Brain (organoid and tissue), 16 donors: ENCODE measurements at places on chromosomes 6 and 20.

- no peak for DNase-seq
These were observed 72.8 kb upstream of the PMEPA1 start for GRCh38 chr20:57782631-57783041.

DNA sequence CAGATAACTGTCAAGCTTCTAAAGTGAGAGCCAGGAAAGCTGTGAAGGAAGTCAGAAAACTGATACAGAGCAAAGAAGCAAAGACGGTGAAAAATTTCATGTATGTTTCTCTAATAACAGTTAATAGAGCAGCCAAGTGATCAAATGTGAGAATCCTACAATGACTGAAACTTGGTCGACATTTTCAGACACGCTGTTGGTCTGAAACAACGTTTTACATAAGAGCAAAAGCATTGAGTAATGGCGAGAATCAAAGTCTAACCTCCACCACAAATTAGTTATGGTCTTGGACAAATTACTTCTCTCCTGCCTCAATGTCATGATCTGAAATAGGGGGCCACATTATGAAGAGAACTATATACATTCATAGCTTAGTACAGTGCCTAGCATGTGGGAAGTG lies 3.3 kb downstream of the MKKS start:
- DNase-seq = no peak

- peak; percentile 81 for DNase-seq
These were observed 933 bp upstream of the ADGRB3 start for GRCh38 chr6:68633972-68634725.

DNA sequence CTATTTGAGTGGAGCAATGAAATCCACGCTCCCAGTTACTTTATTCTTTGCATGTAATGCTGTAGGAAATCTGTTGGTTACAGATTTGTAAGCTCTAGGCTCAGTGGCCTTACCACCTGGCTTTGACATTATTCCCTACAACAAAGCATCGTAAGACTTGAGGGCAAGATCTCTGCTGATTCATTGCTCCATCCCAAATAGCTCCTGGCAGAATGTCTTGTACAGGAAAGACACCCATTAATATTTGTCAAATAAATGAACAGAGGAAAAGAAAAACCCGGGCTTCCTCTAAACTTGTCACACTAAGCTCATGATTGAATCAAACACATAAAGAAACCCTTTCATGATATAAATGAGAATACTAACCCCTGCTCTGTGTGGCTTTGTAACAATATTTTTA lies 357.5 kb upstream of the RNF217 start:
- no peak for DNase-seq

- no peak for DNase-seq
These were observed 5.7 kb downstream of the OSER1 start for GRCh38 chr20:44204832-44205215.

- DNase-seq = peak; percentile 71
These were observed 31.3 kb downstream of the MBOAT1 start for GRCh38 chr6:20180935-20181334.

DNA sequence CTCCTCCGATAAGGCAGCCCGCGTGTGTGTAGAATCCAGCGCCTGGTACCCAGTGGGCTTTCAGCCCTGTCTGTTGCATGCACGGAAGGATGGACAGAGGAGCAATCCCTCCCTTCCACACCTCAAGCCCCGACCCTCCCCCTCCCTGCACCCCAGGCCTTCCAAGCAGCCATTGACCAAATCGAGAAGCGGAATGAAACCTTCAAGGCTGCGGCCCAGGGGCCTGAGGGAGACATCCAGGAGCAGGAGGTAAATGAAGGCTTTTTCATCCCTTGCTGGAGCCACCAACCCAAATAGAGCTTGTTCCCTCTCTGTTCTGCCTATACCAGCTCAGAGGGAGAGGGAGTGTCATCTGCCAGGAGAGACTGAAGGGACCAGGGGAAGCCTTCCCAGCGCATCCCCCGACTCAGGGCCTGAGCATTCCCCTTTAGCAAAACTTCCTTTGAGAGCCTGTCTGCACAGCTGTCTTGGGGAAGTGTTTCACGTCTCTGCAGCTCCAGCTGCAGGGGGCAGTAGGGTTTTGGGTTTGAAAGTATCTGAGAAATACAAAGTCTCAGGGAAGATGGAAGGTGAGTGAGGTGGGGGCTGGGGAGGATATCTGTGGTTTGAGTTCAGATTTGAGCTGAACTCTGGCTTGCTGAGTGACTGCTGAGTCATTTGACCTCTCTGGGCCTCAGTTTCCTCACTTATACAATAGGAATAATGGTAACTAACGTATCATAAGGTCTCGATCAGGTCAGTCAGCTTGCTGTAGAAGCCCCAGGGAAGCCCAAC lies 16.1 kb downstream of the FGD2 start:
- no peak for DNase-seq

GRCh38 chr20:58584881-58585752 lies 66.0 kb upstream of the STX16 start:
- no peak for DNase-seq
